A172 (cell line): ENCODE measurements at places on chromosomes 12 and 14. TPM values are rescaled to one million over a fixed set of nuclear protein-coding genes. Genes with fewer than 3 reads are reported as not detected.
A peak's percentile ranks its signal among the peaks of the same experiment; 100 is the strongest.

- peak; percentile 54 for DNase-seq
These were observed 73.9 kb downstream of the NEDD1 start for GRCh38 chr12:96980991-96981414.

- DNase-seq: peak; percentile 18
These were observed 9.3 kb downstream of the GXYLT1 start for GRCh38 chr12:42135259-42135814.

DNA sequence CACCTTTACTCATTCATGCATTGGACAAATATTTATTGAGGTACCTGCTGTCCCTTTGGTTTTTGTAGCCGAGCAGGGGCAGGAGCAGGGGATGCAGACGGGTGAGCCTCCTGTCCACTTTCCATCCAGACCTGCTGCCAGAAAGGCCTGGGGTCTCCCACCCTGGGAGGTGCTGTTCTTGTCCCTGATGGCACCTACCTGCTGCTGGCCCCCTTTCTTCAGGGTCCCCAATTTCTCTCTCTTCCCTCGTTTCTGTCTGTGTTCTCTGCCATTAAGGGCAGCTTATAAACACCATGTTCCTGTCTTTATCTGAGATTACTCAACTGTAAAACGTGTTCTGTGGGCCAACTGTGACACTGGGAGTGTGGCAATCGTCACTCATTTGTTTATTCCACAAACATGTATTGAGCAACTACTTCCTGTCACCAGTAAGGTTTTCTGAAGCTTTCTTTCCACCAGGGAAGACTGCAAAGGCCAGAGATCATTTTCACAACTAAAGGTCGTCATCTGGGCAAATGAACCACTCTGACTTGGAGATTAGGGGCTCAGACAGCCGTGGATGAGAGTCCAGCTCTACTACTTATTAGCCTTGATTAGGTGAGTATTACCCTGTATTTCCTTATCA is at the start of gene HAL:
Gene HAL (minus strand): TSS at position 311 of the 625 bp plus-strand sequence. CDS start 434 bp downstream, outside the sequence.
- no peak for DNase-seq

Gene DLGAP5
- 49.8 and 58.4 TPM in 2 replicates for total RNA-seq

Gene DPF3
- total RNA-seq: 1.3 and 3.2 TPM in 2 replicates

Gene CSRP2
- 33.7 and 36.7 TPM in 2 replicates for total RNA-seq

Gene FBRSL1
- total RNA-seq: 12.6 and 22.5 TPM in 2 replicates

Gene CD27
- not detected in 2 replicates for total RNA-seq

Gene ANGEL1
- 4.0 and 4.8 TPM in 2 replicates for total RNA-seq

Gene FZD10
- total RNA-seq: not detected in 2 replicates
